GM06990 (cell line): ENCODE measurements at places on chromosomes 4 and X.

GRCh38 chrX:21181232-21181853, 192.9 kb upstream of the CNKSR2 start:
- no peak for DNase-seq

- DNase-seq, result no peak
Measured at GRCh38 chr4:109690690-109691410, 12.4 kb downstream of the CASP6 start.

DNA sequence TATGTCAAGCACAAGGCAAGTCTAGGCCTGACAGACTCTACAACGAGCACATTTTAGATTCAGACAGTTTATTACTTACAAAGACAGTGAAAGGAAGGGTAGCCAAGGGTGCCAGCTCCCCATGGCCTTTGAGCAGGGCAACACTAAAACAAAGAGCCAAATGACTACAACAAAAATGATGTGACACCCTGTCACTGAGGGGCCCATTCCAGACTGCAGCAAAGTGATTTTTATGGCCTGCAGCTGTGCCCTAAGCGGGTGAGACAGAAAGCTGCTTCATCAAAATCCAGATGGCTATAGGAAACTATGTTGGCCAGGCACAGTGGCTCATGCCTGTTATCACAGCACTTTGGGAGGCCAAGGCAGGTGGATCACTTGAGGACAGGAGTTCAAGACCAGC, 13.4 kb upstream of the RP2 start:
- no peak for DNase-seq

GRCh38 chr4:150938417-150938816, 76.7 kb downstream of the LRBA start:
- DNase-seq, result no peak
